AG08395 (cell line): ENCODE measurements at places on chromosomes 4 and X.

DNA sequence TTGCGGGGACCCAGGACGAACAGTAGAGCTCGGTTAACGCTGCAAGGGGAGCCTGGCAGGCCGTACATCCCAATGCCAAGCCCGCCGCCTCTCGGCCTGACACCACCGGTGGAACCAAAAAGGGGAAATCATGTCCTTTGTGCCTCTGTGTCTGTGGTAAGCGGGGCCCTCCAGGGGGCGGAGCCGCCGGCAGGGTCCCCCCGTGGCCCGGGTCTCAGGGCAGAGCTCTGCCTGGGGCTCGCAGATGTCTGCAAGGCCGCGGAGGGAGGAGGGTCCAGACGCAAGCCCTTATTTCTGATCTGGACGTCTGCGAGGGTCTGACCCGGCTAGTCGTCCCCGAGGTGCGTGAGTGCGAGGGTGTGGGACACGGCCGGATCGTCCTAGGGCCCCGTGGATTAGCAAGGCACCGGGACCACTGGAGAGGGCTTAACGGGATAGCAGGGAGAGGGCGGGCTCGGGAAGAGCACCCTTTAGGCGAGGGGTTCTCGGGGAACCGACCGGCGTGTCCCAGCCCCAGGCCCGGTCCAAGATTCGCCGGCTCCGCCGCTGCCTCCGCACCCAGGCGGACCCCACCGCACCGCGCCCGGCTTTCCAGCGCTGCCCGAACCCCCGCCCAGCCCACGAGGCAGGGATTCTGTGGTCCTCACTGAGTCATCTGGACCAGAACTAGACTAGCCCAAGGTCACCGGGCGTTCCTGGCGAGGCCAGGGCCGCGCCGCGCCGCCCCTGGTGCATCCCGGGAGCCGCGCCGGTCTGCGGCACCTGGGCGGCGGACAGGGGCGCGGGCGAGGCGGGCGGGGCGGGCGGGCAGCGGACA is 863 bp upstream of the FAM193A start:
- peak; percentile 58 for DNase-seq

DNA sequence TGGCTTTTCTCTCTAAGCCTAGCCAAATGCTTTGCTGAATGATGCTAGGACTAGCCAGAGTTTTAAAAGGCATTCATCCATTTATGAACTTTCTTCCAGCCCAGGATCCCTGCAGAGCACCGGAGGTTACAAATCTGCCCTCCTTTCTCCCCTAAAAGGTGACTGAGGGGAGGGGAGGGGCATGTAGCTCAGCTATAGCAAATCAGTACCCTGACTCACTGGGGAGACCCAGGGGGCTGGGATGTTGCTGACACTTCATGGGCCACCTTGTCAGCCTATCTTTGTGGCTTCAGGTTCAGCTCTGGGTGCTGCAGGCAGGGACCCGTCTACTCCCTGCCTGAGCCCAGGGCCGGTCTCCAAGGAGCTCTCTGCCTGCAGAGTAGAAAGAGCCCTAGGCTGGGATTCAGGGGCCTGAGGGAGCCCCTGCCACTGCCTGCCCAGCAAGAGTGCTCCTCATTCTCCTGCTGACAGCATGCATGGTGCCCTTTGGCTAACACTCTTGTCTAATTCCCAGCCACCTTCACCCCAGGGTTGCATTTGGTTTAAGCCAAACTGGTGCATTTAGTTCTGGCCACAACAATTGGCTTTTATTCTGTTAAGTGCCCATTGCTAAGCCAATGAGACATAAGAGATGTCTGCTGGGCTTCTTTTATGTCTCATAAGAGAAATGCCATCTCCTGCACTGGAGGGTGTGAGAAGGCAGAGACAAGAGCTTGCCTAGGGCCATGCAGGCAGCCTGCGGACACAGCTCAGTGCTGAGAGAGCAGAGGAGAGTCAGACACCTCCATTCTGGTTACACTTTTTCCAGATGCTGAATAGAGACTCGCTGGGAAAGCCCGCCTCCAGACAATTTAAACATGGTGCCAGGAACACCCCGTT is 11.9 kb upstream of the UBA6 start:
- no peak for DNase-seq

- no peak for DNase-seq
Measured at GRCh38 chr4:53037892-53038291, 175.8 kb downstream of the RASL11B start.

GRCh38 chr4:74942251-74942917 is 9.5 kb downstream of the PARM1 start:
- no peak for DNase-seq

DNA sequence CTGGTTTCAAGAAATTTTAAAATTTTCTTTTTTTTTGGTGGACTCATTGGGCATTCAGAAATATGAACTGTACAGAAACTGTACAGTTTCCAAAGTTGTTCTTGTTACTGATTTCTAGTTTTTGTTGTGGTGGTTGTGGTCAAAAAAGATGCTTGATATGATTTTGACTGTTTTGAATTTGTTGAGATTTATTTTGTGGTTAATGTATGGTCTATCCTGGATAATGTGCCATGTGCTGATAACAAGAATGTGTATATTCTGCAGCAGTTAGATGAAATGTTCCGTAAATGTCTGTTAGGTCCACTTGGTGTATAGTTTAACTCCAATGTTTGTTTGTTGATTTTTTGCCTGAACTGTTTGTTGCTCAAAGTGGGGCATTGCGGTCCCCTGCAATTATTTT is 127.6 kb upstream of the NUDT6 start:
- DNase-seq, result no peak

DNA sequence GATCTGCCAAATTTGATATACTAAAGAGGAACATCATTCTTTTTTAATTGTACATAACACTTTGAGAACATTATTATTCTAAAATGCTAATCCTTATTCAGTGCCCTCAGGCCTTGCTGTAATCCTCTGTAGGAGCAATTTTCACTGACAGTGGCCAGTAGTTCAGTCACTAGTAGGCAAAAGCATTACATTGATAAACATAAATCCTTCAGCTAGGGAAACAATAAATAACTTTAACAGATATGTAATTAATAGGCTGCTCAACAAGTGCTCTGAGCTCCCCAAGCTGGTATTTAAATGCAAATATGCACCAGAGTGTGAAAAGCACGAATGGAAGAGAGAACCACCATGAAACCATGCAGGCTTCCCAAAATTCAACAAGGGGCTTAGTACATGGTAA is 77.7 kb upstream of the FAM47C start:
- no peak for DNase-seq

GRCh38 chr4:978957-979701 is 5.8 kb upstream of the DGKQ start:
- no peak for DNase-seq
